Right lung (tissue), 10 donors: ENCODE measurements at places on chromosomes 1 and 21. TPM values are rescaled to one million over a fixed set of nuclear protein-coding genes. Genes with fewer than 3 reads are reported as not detected.

- peak; percentile 75 for DNase-seq
Observed at GRCh38 chr1:218401998-218402785, 57.1 kb downstream of the TGFB2 start.

Gene LTN1
- polyA plus RNA-seq: 47.8 TPM

Gene NPPB
- not detected for polyA plus RNA-seq

Gene ZNF695
- polyA plus RNA-seq: 4.4 TPM
